CD4-positive, alpha-beta T cell treated with Interleukin-4 for 1 hour (primary cell): ENCODE measurements at places on chromosomes 1 and 21.
A peak's percentile ranks its signal among the peaks of the same experiment; 100 is the strongest.

DNA sequence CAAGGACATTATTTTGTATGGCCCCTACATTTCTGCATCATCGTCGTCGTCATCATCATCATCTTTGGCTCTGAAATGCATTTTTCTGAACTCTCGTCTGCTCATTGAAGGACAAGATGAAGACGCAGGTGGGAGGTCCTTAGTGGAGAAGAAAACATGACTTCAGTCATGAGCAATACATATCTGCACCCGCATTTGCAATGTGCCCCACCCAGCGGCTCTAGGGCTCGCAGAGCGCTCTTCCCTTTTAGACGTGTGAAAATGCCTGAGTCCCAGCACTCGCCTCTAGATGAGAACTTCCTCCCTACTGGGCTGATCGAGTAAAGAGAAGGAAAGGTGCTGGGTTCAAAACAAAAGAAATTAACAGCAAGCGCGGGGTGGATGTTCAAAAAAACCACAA, 10.1 kb downstream of the C1orf174 start:
- peak; percentile 29 for DNase-seq

GRCh38 chr1:177238967-177239366, 68.2 kb downstream of the BRINP2 start:
- no peak for DNase-seq

DNA sequence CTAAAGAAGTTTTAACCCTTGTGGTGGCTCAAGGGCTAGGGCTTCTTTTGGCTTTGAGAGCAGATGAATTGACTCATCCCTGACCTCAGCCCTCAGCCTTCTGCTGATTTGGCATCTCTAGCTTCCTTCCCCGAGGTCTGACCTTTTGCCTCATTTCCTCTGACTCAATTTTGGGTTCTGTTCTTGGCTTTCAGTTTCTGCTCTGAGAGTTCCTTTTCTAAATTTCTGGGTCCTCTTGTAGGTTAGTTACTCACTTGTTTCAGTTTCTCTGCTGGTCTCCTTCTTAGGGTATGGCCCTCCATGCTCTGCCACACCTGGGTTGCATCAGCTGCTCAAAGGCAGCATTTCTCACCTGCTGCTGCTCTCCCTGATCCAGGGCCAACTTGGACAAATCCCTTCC, 19.4 kb downstream of the PDE4B start:
- DNase-seq, result peak; percentile 65

DNA sequence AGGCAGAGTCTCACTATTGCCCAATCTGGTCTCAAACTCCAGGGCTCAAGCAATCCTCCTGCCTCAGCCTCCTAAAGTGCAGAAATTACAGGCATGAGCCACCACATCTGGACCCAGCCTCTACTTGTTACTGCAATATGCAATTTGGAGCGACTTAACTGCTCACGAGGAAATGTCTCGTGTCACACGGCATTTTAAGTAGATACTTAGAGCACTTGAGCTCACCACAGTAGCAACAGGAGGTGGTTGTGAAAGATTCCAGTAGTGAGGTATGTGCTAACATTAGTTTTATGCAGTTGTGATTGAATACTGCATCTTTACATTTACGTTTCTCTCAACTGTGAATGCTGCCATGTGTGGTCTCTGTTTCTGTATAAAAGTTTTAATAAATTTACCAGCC, 5.8 kb upstream of the NDUFV3 start:
- no peak for DNase-seq

DNA sequence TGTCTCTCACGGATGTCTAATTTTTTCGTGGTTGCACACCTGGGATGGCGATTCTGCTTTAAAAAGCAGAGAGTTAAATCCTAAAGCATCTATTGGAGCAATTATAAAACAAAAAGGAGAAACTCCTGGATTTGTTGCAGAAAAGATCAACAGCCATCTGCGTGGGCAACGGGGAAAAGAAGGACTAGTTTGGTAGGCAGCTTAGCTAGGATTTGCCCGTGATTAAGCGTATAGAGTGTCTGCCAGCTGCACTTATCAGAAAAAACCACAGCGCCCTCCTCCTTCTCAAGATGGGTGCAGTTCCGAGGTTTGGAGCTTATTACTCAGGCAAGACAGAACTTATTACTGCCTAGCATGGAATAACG, 526 bp upstream of the SLC25A24 start:
- DNase-seq, result peak; percentile 48

DNA sequence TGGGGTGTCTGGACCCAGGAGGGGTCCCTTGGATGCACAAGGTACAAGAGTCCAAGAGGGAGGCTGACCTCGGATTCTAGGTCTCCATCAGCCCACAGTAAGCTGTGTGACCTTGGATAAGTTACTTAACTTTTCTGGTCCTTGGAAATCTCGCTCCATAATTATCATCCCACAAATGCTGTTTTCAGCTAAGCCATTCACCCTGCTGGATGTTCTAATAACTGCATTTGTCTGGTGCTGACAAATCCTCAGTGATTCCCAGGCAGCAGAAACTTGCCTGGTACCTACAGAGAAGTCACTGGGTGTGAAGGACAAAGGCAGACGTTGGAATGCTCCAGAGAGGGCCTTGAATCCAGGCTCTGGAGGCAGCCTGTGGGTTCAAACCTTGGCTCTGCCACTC, 89.7 kb downstream of the IGSF21 start:
- DNase-seq, result no peak

GRCh38 chr1:117235863-117236465, 25.2 kb upstream of the VTCN1 start:
- no peak for DNase-seq

DNA sequence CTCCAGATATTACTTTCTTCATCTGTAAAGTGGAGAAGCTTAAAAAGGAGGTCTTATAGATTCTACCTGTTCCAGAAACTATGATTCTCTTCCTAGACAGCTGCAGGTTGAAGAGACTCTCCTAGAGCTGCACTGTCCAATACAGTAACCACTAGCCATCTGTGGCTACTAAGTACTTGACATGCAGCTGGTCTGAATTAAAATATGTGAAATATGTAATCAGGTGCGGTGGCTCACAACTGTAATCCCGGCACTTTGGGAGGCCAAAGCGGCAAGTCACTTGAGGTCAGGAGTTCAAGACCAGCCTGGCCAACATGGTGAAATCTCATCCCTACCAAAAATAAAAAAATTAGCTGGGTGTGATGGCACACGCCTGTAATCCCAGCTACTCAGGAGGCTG, 15.8 kb downstream of the APP start:
- DNase-seq, result no peak

DNA sequence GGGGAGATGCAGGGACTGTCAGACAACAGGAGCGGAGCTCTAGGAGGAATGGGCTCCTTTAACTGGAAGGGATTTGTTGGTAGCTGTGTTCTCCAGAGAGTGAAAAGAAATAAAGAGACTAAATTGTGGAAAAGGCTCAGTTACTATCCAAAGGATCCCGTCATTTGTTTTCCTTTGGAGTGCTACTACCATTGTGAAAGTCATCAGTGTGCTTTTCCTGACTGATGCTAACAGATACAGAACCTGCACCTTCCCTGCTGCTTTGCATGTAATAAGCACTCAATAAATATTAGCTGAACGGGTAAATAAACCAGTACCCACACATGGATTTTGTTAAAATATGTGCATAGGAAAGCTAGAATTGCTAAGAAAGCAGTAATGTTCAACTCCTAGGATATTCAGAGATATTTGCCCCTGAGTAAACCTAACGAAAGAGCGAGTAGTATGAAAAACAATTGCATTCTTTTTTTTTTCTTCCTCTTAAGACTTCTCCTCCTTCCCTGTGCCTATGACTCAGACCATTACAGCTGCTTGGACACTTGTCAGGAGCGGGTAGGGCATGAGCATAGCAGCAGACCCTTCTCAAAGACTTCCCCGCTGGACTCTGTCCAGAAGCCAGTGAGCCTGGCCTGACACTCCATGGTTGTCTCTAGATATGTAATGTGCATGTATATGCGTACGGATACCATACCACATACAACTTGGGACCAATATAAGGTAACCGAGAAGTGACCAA, 41.7 kb downstream of the PTGFRN start:
- no peak for DNase-seq

- DNase-seq, result peak; percentile 26
Measured at GRCh38 chr1:234881893-234882771, 246.5 kb downstream of the TOMM20 start.

- DNase-seq, result no peak
Measured at GRCh38 chr1:241611063-241611462, 29.1 kb downstream of the CHML start.

- DNase-seq, result no peak
Measured at GRCh38 chr1:151108331-151108730, 37.8 kb downstream of the GABPB2 start.

GRCh38 chr1:24341260-24341659, 22.1 kb downstream of the GRHL3 start:
- DNase-seq, result no peak
